Mucosa of descending colon (tissue), 3 donors: ENCODE measurements at places on chromosomes 11 and 22. TPM values are rescaled to one million over a fixed set of nuclear protein-coding genes. Genes with fewer than 3 reads are reported as not detected.

GRCh38 chr11:64535811-64536210 lies 55.2 kb upstream of the SLC22A12 start:
- DNase-seq, result no peak

GAS2 gene
- total RNA-seq, result 2.8 TPM

DNA sequence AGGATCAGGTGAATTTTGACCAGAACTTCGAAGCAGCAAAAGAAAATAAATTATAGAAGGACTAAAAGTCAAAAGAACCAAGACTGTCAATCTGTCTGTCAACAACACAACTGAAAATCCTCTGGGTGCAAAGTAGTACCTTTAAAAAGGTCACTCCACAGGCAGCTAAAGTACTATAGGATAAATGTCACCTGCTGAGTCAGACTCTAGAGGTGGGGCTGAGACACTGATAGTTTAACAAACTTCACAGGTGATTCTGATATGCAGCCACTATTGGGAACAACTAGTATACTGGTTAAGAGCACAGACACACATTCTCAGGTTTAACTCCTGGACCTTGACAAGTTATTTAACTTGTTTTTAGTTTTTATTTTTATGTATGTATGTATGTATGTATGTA lies 107.3 kb downstream of the FCHSD2 start:
- no peak for DNase-seq

- no peak for DNase-seq
Measured at GRCh38 chr11:115199481-115200069, 304.6 kb downstream of the CADM1 start.

DRAP1 gene
- total RNA-seq, result 61.6 TPM
